ENCODE measurements at places on chromosomes 4 and X.

DNA sequence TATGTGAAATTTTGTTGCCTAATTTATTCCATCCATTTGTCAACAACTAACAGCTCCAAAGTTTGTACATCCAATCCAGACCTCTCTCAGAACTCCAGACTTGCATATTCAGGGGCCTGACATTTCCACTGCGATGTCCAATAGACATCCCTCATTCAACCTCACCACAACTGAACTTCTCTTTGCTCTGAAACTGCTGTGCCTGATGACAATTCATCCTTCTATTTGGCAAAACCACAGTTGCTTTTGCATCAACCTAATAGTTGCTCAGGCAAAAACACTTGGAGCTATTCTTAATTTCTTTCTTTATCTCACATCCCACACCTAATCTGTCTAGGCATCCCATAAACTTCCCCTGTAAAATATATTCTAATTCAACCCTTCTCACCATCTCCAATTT is 56.5 kb downstream of the ANTXR2 start:
- no peak for DNase-seq

- no peak for DNase-seq
Measured at GRCh38 chr4:66275411-66276038, 605.2 kb upstream of the EPHA5 start.

- no peak for DNase-seq
Measured at GRCh38 chr4:3106339-3107186, 32.1 kb downstream of the HTT start.

DNA sequence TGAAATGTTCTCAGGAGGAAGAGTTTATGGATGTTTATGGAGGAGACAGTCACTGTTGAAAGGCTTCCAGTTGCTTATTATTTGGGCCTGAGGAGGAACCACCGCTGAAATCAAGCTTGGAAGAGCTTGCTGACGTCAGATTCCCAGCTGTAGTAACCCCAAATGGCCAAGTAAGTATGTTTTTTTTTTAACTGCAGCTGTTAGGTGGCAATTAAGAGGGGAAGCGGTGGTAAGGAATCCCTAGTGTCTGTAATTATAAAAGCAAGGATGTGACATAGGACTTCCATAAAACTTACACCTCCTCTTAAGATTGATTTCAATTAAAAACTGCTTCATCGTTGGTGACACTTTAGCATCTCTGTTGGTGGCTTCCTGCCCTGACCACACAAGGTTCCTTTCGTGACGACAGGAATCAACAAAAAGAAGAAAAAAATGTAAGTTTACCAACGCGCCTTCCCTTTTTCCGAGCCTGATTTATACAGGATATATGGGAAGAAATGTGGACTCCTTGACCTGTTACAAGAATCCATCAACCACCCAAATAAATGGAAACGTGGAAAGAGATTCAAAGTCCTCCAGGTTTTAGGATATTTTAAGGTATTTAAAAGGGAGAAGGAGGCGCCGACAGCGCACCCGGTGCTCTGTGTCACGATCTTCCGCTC is 884 bp downstream of the RELL1 start:
- DNase-seq, result no peak

- no peak for DNase-seq
Measured at GRCh38 chrX:73268463-73268862, 53.8 kb upstream of the NAP1L2 start.

- peak; percentile 15 for DNase-seq
Measured at GRCh38 chrX:39477762-39478120, 620.0 kb downstream of the BCOR start.

All from SHP77 (cell line).